NCI-H524 treated with DMSO at 0.1 percent for 48 hours (cell line): ENCODE measurements at places on chromosomes 7 and 10.

GRCh38 chr7:46616636-46617035 lies 695.6 kb upstream of the IGFBP3 start:
- DNase-seq, result no peak

GRCh38 chr7:106668861-106669524 lies 8.0 kb upstream of the CCDC71L start:
- DNase-seq, result no peak

- no peak for DNase-seq
Measured at GRCh38 chr7:77262316-77262715, 62.7 kb upstream of the FGL2 start.

GRCh38 chr10:75733135-75733890 lies 301.9 kb downstream of the LRMDA start:
- DNase-seq, result no peak

DNA sequence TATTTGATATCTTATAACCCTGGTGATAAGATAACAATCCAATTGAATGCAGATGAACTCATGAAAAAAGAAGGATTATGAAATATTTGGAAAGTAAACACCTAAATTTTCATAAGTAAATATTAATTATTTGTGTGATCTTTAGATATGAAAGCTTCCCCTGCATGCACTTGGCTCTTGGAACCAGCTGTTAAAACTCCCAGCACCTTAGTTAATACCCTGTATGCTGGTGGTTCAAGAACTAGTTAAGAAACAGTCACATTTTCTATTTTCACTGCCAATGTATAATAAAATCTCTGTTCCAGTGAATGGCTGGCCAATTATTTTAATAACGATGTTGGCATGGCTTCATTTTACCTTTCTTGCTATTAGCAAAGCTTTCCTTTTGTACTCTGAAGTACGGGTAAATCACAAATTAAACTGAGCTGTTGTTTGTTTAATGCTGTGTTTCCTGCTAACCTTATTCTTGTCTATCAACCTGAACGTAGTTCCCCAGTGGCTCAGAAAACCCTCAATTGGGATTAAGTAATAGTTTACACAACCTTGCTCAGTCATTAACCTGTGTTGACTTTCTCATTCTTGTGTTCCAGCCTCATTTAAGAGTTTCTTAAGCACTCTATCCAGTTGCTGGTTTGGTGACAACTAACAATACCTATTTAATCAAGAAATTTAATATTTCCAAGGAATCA lies 38.9 kb downstream of the MET start:
- DNase-seq, result no peak

DNA sequence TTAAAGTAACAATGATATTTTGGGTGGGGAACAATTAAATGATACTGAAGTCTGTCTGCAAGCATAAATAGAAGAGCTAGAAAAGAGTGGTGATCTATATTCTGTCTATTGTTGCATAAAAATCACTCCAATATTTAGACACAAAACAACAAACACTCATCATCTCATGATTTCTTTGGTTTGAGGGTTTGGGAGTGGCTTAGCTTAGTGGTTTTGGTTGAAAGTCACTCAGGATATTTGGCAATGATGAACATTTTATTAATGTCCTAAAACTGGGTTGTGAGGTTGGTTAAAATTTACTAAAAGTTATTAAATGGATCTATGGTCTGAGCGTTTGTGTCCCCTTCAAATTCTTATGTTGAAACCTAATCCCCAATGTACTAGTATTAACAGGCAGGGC lies 54.7 kb upstream of the EGFR start:
- DNase-seq, result no peak

GRCh38 chr7:325051-325798 lies 35.3 kb downstream of the FOXL3 start:
- DNase-seq, result no peak

DNA sequence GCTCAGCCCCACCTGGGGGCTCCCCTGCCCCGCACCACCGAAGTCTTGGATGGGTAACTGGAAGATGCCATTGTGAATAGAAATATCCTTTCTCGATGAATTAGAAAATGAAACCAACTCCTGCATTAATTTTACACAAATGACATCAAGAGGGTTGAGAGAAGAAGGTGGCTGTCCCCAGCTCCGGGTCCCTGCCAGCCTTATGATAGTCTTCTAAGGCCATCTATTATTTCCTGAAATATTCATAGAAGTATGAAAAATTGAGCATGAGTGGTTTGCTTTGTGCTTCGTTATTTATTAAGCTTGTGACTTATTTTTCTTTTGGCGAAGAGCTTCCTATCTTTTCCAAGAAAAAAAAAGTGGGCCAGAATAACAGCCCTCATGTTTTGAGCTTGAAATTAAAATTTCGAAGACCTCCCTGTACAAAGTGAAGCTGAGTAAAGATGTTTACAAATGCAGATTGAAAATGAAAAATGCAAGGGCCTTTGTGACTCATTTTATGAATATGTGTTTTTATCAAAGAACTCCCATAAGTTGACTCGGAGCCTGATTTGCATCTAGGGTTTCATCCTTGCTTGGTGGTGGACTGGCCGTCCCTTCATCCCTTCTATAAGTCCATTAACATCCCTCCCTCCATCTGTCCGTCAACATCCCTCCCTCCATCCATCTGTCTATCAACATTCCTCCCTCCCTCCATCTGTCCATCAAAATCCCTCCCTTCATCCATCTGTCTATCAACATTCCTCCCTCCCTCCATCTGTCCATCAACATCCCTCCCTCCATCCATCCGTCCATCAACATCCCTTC lies 20.5 kb upstream of the CFAP46 start:
- no peak for DNase-seq

- no peak for DNase-seq
Measured at GRCh38 chr10:88920986-88921593, 31.5 kb downstream of the ACTA2 start.

GRCh38 chr10:48589266-48589665 lies 15.6 kb downstream of the ARHGAP22 start:
- DNase-seq, result no peak

DNA sequence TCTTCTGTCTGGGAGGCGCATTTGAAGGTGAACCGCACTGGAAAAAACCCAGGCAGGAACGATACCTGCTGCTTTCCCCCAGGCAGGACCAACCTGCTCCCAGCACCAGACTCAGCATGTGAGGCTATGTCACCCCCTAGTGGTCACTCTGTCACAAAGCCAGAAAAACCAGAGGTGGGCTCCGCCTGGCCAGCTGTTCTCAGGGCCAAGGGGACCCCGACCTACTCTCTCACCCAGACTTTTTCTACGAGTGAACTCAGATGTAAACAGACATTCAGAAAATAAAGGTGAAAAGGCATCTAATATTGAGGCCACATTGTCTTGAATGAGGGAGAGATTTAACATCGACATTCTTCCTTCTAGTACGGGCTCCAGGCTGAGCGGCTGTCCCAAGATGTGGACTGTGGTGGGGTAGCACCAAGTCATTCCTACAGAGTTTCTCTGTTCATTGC lies 117.3 kb downstream of the PRKAG2 start:
- no peak for DNase-seq

DNA sequence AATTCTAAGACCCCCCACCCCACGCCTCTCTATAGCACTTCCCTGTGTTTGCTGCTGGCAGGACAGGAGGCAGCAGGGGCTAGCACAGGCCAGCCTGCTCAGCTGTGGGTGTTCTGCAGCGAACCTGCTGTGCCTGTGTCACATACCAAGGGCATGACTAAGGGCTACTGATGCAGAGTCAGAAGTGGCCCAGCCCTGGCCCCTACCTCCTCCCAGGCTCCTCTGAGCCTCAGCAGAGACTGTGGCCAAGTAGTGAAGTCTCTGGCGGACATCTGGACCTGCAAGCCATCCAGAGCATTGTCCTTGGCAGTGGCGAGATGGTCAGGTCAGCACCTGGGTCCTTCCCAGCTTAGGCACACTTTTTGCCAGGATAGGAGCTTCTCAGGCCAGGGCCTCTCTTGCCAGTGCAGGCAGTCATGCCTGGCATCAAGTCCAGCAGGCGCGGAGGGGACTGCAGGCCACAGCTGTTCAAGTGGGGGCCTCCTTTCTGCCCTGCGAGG lies 116.3 kb upstream of the RET start:
- DNase-seq, result no peak

- no peak for DNase-seq
Measured at GRCh38 chr7:117835016-117835664, 38.1 kb downstream of the CTTNBP2 start.

GRCh38 chr10:44757551-44758205 lies 153.5 kb upstream of the TMEM72 start:
- DNase-seq, result no peak

DNA sequence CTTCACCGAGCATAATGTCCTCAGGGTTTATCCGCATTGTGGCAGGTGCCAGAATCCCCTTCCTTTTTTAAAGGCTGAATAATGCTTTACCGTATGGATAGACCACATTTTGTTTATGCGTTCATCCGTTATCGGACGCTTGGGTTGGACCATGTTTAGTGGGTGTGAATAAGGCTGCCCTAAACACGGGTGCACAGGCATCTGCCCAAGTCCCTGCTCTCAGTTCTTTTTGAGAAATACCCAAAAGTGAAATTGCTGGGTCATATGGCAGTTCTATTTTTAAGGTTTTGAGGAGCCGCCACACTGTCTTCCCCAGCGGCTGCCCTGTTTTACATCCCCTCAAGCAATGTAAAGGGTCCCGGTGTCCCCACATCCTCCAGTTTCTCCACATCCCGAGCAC lies 121.6 kb downstream of the DYNC2I1 start:
- DNase-seq, result no peak

GRCh38 chr10:43964486-43964885 lies 315.8 kb upstream of the ZNF32 start:
- no peak for DNase-seq

- DNase-seq, result no peak
Measured at GRCh38 chr10:71622616-71623015, 97.0 kb downstream of the C10orf105 start.

DNA sequence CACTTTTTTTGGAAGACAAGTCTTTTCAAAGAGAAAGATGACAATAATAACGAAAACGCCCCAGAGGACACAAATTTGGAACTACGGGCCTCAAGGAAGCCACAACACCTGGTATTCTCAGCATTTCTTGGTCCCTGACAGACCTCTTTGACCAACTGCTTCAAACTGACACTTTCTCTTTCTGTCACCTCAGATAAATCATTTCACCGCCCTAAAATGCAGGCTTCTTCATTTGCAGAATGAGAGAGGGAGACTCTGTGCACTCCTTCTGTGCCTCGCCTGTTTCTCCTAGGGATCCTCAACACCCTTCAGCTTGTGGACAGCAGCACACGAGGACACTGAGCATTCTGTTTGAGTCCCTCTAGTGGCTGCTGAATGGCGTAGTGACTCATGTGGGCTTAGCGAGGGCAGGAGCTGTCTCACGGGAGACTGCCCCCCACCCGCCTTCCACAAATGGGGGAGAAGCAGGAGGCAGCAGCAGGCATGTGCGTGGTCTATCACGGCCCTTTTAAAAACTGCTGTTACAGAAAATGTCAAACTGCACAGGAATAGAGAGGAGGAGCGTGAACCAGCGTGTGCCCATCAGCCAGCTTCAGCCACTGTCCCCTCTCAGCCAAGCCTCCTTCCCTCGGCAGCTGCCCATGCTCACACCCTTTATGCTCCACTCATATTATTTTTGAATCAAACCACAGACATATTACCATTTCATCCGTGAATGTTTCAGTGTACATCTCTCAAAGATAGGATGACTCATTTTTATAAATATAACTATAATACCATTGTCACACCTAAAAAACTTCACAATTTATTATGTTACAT lies 41.4 kb downstream of the GSDME start:
- no peak for DNase-seq

DNA sequence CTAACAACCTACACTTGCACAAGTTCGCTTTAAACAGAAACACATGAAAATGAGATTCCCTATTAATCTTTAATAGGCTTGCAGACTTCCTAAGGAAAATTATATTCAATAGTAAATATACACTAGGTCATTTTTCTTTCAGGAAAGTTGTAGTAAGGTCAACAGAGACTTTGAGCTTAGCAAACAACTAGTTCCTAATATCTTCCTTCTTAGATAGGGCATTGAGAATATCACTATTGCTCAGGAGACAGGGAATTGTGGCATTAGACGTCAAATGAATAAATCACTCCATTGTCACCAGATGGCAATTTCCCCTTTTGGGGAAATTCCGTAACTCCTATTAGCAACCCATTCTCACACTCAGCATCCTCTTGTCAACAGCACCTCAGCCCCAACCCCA lies 164.9 kb downstream of the GFRA1 start:
- no peak for DNase-seq

DNA sequence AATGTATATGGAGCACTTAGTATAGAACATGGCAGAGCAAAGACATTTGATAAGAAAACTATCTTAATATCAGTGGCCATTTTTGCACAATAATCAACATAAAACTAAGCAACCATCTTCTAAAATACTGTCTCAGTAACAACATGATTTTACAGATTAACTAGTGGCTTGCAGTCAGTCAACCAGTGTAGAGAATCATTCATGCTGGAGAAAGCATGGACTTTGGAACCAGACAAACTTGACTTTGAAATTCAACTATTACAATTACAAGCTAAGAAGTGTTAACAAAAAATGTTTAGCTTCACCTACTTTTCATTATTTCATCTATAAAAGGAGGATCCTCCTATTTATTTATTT lies 27.7 kb downstream of the CUBN start:
- DNase-seq, result no peak

DNA sequence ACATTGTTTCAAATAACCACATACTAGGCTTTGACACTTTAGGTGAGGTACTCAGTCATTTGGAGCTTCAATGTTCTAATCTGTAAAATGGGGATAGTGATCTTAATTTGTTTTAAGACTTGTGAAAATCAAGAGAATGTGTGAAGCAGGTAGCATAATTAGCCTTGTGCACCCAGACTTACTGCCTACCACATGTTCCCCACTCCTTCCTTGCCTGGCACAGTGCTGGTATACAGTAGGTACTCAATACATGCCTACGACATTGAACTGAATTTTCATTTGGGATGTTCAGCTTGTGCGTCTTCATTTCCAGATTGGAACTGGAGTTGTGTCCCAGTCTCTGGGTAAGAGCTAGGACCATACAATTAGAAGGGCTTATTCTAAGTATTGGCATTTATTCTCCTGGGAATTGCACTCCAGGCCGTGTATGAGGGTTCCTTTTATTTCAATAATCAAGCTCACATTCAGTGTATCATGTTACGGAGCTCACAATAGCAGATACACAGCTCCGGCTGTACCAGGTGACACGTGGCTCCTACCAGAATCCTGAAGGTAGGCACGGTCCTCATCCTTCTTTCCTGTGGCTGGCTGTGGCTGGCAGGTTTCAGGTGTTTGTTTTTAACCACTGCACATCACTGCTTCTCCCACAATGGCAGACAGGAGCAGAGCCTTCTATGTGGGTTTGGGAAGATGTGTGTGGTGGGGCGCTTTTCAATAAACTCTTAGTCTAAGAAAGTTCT lies 109.4 kb upstream of the PDCD4 start:
- no peak for DNase-seq
